IMR-90 (cell line): ENCODE measurements at places on chromosomes 6 and 20.

GRCh38 chr6:33075568-33076405, at the start of gene HLA-DPB1:
Gene HLA-DPB1 (plus strand): TSS chr6:33075990. CDS start chr6:33076042, 52 bp downstream.
- H3K36me3 ChIP-seq = no peaks in the 10 kb centered on the region
- no peaks in the 10 kb centered on the region; the same call in 1 of the 2 replicates for H3K4me1 ChIP-seq
- no peak within 1 kb of the TSS for H3K27ac ChIP-seq
- DNase-seq = peak; percentile 59
- peaks cover 29% of the 10 kb centered on the region for H3K27me3 ChIP-seq

GRCh38 chr20:61608275-61609085, 356.4 kb downstream of the CDH4 start:
- H3K4me3 ChIP-seq = no peak overlapping the region
- peak; percentile 31 for DNase-seq
- no peaks in the 10 kb centered on the region for H3K4me1 ChIP-seq
- no peaks in the 10 kb centered on the region for H3K27me3 ChIP-seq
- no peak overlapping the region for H3K27ac ChIP-seq

GRCh38 chr6:167306401-167306998, 15.4 kb downstream of the UNC93A start:
- H3K27ac ChIP-seq = no peak overlapping the region
- H3K4me3 ChIP-seq = no peak overlapping the region
- no peaks in the 10 kb centered on the region for H3K36me3 ChIP-seq
- DNase-seq = no peak
- no peaks in the 10 kb centered on the region for H3K4me1 ChIP-seq

GRCh38 chr6:152099446-152100182, 292.1 kb downstream of the ESR1 start:
- H3K27ac ChIP-seq = no peak overlapping the region; the same call in 1 of the 2 replicates
- H3K27me3 ChIP-seq = no peaks in the 10 kb centered on the region
- no peak for DNase-seq
- peaks cover 25% of the 10 kb centered on the region for H3K4me1 ChIP-seq
- H3K4me3 ChIP-seq = no peak overlapping the region
- no peaks in the 10 kb centered on the region for H3K36me3 ChIP-seq

DNA sequence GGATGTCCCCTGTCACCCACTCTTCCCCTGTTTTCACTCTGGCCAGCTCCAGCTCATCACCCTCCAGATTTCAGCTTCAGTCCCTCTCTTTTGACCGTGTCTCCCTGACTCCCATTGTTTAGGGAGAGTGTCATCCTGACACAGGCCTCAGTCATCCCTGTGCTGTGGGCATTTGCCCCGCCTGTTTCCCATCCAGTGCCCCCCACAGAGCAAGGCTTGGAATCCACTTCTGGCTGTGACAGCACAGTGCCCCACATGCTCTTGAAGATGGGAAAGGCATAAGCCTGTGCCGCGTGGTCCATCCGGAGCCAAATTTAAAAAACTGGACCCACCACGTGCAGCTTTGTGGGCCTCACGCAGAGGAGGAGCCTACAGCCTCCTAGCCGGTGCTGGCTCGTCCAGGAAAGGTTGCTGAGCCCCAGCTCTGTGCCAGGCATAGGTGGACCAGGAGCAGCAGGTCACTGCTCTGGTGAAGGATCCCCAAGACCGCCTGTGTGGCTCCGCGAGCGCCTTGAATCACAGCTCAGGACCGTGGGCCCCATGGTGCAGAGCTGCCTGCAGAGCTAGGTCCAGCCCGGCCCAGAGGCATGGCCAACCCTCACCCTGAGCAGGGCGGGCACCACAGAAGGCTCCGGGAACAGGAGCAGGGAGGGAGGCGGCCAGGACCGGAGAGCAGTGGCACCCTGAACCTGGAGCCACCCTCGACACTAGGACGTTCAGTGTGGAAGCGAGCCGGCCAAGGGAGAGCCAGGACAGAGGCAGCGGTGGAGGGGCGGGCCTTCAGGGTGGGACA, 172.8 kb downstream of the CDH4 start:
- H3K27ac ChIP-seq = no peak overlapping the region
- no peaks in the 10 kb centered on the region for H3K36me3 ChIP-seq
- no peaks in the 10 kb centered on the region for H3K27me3 ChIP-seq

DNA sequence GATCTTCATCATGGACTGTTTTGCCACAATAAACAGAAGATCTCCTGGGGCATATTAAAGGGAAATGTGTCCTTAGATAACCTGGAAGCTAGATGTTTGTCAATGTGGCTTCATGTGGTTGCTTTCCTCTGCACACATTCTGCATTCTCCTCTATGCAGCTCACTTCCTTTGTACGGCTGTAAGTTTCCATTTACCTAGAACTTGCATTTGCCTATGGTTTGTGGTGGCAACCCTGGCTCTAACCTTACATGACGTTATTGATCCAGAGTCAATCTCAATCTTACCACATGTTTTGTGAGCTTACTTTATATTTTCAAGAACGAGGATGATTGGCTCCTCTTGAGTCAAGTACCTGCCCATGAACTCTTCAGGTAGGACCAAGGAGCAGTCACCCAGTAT, 863.1 kb downstream of the MAFB start:
- H3K27ac ChIP-seq = no peak overlapping the region
- peaks cover 2% of the 10 kb centered on the region; the same call in 1 of the 2 replicates for H3K4me1 ChIP-seq
- peaks cover 20% of the 10 kb centered on the region for H3K27me3 ChIP-seq
- H3K4me3 ChIP-seq = no peak overlapping the region

DNA sequence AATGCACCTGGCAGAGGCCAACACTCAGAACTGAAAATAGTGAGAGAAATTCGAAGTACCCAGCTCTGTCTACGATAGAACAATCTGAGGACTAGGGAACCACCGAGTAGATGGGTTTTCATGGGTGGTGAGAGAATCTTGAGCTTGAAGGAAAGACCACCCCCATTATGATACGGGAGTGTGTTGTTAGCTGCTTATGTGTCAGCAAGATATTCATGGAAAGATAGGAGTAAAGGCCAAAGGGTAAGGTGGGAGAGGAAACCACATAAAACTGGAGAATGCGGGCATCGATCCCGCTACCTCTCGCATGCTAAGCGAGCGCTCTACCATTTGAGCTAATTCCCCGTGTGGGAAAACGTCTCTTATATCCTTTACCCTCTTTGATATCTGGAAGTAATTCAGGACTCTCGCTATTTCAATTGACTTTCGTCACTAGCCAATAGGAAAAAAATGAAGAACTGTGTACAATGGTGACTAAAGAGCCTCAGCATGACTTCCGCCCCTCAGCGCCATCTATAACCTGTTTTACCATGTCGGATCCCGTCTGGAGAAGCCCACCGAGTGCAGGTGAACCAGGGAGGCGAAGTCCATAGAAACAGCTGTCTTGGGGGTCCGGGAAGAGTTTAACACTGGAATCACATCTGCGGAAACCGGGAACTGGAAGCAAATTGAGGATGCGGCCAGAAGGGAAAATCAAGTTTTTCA, 25.0 kb upstream of the ABT1 start:
- no peaks in the 10 kb centered on the region for H3K36me3 ChIP-seq
- no peaks in the 10 kb centered on the region for H3K4me1 ChIP-seq
- H3K27ac ChIP-seq = peak overlapping the region; percentile 56
- DNase-seq = peak; percentile 90
- H3K4me3 ChIP-seq = peak overlapping the region; percentile 69

DNA sequence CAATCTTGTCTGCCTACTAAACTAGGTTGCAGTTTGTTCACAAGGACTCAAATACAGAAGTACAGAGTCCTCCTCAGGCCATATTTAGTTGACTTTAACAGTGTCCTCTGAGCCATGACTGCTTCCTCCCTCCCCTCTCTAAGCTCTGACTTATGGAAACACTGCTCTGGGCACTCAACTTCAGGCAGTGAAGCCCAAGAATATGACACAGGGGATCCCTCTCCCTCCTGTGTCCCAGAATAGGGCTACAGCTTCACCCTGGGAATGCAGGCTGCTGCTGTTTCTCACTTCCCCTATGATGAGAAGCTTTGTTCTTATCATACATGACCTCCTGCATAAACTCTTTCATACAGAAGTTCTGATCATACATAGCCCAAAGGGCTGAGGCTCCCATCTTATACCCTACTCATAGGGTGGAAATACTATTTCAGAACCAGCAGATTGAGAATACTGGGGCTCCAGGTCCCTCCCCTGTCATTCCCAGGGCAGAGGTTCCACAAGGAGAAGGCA, 97.3 kb upstream of the UST start:
- no peaks in the 10 kb centered on the region for H3K36me3 ChIP-seq
- DNase-seq = no peak
- no peaks in the 10 kb centered on the region for H3K4me1 ChIP-seq

- H3K27ac ChIP-seq = no peak overlapping the region
- H3K27me3 ChIP-seq = no peaks in the 10 kb centered on the region
- H3K4me3 ChIP-seq = no peak overlapping the region
Observed at GRCh38 chr6:146950351-146950835, 253.8 kb upstream of the STXBP5 start.

GRCh38 chr6:44667668-44668390, 280.3 kb downstream of the CDC5L start:
- no peak overlapping the region for H3K27ac ChIP-seq
- no peak for DNase-seq
- H3K27me3 ChIP-seq = peaks cover 11% of the 10 kb centered on the region
- no peaks in the 10 kb centered on the region for H3K36me3 ChIP-seq

DNA sequence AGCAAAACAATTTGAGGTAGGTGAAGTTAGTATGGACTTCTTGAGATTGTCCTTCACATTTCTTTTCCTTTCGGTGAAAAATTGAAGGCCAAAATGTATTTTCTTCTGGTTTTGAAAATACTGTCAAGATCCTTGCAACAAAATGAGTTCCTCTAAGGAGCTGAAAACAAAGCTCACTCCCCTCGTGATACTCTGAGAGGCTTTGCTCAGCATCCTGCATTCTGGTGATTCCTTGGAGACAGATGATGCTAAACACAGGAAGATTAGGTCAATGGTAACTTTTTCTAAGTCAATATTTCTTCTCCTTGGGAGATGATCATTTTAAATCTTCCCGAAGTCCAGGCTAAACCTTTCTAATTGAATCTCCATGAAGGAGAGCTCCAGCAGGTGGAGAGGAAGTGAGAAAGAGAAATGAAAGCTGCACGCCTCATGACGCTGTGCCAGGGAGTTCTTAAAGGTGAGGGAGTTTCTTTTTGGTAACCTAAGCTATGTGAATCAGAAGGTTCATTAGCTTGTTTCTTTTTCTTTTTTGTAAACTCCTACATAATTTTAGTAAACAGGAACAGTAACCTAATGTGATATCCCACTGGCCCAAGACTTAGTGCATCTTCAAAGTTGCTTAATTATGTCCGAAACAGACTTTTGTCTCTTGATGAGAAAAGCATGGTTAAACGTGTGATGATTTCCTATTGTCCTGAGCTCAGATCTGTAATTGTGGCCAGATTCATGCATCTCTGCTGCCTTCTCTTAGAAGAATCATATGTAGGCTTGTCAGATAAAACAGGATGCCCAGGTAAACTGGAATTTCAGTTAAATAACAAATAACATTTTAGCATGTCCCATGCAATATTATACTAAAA, 15.0 kb downstream of the ESR1 start:
- DNase-seq = no peak
- no peaks in the 10 kb centered on the region for H3K27me3 ChIP-seq
- no peak overlapping the region for H3K27ac ChIP-seq
- H3K4me3 ChIP-seq = no peak overlapping the region
- H3K36me3 ChIP-seq = no peaks in the 10 kb centered on the region

- peaks cover 33% of the 10 kb centered on the region for H3K27me3 ChIP-seq
- no peak overlapping the region for H3K4me3 ChIP-seq
- H3K27ac ChIP-seq = no peak overlapping the region
- H3K36me3 ChIP-seq = no peaks in the 10 kb centered on the region
Observed at GRCh38 chr6:43393602-43394001, 24.2 kb upstream of the ZNF318 start.

- H3K27ac ChIP-seq = no peak overlapping the region
- no peaks in the 10 kb centered on the region for H3K36me3 ChIP-seq
- no peak for DNase-seq
- H3K4me1 ChIP-seq = no peaks in the 10 kb centered on the region
Observed at GRCh38 chr6:68680264-68680663, 45.2 kb downstream of the ADGRB3 start.

DNA sequence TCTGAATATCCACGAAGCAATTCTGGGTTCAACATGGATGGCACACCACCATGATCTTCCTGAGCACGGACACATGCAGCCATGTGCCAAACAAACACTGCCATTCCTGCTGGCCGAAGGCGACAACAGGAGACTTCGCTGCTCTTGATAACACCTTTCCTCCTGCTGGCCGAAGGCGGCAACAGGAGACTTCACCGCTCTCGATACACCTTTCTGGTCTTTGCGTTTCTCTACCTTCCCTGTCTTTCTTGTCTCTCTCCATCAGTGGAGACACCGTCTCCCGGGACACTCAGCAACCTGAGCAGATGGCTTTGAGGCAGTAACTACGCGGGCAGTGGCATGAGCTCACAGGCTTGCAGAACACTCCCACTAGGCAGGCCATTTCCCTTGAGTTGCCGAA, 54.9 kb upstream of the MPC1 start:
- peaks cover 43% of the 10 kb centered on the region for H3K36me3 ChIP-seq
- H3K27me3 ChIP-seq = no peaks in the 10 kb centered on the region
- no peak overlapping the region for H3K27ac ChIP-seq
- DNase-seq = no peak

- no peak overlapping the region for H3K4me3 ChIP-seq
- no peaks in the 10 kb centered on the region for H3K27me3 ChIP-seq
- no peak for DNase-seq
- H3K27ac ChIP-seq = no peak overlapping the region
- H3K4me1 ChIP-seq = no peaks in the 10 kb centered on the region; the same call in 1 of the 2 replicates
Observed at GRCh38 chr6:78482801-78483552, 384.4 kb upstream of the IRAK1BP1 start.

DNA sequence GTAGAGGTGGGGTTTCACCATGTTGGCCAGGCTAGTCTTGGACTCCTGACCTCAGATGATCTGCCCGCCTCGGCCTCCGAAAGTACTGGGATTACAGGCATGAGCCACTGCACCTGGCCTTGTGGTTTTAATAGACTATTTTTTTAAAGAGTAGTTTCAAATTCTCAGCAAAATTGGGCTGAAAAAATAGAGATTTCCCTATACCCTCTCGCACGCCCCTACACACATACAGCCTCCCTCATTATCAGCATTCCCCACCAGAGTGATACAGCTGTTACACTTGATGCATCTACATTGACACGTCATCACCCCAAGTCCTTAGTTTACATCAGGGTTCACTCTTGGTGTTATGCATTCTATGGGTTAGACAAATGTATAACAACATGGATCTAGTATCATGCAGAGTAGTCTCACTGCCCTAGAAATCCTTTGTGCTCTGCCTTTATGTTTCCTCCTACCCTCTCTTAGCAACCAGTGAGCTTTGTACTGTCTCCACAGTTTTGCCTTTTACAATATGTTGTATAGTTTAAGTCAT, 103.6 kb downstream of the CDYL start:
- H3K4me3 ChIP-seq = no peak overlapping the region
- no peaks in the 10 kb centered on the region; the same call in 1 of the 2 replicates for H3K36me3 ChIP-seq
- DNase-seq = no peak
- peaks cover 2% of the 10 kb centered on the region; the same call in 1 of the 2 replicates for H3K4me1 ChIP-seq
- H3K27me3 ChIP-seq = no peaks in the 10 kb centered on the region

DNA sequence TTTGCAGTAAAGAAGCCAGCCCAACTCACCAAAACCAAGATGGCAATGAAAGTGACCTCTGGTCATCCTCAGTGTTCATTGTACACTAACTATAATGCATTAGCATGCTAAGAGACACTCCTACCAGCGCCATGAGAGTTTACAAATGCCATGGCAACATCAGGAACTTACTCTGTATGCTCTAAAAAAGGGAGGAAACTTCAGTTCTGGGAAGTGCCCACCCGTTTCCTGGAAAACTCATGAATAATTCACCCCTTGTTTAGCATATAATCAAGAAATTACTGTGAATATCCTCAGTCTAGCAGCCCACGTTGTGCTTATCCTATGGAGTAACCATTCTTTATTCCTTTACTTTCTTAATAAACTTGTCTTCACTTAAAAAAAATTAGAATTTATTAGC, 19.4 kb upstream of the TRERF1 start:
- no peak overlapping the region for H3K27ac ChIP-seq
- no peaks in the 10 kb centered on the region for H3K36me3 ChIP-seq
- H3K4me1 ChIP-seq = no peaks in the 10 kb centered on the region; the same call in 1 of the 2 replicates
- DNase-seq = no peak
- H3K27me3 ChIP-seq = no peaks in the 10 kb centered on the region; the same call in 1 of the 2 replicates
- H3K4me3 ChIP-seq = no peak overlapping the region
